ENCODE measurements at places on chromosomes 4 and X.

- DNase-seq: no peak
Observed at GRCh38 chr4:169184686-169185085, 86.1 kb downstream of the SH3RF1 start.

DNA sequence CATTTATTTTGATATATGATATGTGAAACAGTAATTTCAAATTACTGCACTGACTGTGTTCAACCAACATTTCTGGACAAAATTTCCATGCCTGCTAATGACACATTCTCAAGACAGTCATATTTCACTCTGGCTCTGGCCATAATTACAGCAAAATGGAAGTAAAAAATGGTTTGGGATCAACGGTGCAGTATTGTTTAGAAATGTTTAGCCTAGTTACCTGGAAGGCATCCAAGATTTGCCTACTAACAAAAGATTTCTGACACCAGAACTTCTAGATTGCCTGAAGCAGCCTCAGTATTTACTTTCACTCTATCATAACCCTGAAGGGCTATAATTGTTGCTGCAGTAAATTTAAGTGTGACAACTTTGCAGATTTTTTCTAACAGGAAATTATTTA, 416.3 kb downstream of the PCDH10 start:
- DNase-seq: peak; percentile 15

DNA sequence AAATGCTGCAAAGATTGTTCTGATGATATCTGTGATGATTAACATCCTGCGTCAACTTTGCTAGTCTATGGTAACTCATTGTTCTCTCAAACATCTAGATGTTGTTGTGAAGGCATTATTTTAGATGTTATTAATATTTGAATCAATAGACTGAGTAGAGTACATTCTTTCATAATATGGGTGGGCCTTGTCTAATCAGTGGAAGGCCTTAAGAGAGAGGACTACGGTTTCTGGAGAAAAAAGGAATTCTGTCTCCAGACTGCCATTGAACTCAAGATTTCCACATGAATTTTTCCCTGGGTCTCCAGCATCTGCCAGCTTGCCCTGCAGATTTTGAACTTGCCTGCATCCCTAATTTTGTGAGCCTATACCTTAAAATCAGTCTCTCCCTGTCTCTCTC, 2381.1 kb upstream of the AGA start:
- DNase-seq: no peak

DNA sequence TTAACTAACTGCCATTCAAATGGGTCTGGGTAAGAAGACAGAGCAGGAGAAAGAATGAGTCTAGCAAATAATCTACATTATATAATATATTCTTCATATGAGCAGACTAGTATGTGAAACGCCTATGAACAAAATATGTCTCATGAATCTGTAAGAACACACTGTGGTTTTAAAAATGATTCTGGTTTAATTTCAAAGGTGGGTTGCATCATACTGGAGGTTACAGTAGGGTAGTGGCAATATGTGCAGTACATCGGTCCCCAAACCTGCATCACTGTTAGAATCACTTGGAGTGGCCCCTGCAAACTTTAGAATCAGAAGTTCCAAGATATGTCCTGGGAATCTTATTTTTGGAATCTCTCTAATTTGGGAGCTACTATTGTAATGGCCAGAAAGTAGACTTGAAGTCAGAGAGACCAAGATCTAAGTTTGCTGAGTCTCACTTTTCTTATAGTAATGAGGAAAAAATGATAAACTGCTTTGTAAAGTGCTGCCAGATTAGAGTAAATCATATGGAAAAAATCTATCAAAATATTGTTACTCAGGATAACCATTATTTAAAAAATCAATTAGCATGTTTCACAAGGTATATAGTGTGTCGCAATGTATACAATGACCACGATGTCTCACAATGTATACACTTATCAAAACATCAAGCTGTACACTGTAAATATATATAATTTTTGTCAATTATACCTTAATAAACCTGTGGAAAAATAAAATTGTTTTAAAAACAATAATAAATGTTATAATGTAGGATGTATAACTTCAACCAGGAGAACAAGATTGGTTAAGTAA, 37.9 kb upstream of the ARSJ start:
- no peak for DNase-seq

GRCh38 chr4:162610116-162610515, 446.3 kb upstream of the FSTL5 start:
- no peak for DNase-seq

DNA sequence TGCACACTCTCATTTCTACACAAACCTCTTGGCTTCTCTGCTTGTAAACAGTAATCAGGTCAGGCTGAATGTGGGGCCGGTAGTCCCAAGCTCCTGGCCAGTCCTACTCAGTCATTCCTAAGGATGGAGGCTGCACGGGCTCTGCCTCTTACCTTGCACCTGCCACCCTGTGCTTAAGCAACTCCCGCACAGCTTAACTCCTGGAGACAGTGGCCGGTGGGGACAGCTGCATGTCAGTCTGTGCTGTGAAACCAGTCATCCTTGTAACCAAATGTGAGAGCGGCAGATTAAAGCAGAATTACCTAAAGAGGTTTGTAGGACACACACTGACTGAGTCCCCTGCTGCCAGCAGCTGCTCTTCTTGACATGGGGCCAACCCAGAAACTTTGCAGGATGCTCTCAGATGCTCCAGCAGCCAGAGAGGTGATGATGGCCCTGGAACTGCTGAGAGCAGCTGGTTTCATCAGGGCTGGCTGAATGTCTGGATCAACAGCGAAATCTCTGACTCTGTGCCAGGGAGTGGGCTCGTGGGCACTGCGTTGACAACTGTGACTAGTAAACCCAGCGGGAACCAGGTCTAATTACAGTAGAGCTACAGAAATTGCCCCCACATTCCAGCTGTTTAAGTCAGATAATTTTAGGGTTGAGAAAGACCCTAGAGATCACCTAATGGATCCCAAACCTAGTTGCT, 123.7 kb downstream of the ANAPC4 start:
- no peak for DNase-seq

- DNase-seq: no peak
Observed at GRCh38 chr4:90215286-90215685, 88.1 kb downstream of the CCSER1 start.

DNA sequence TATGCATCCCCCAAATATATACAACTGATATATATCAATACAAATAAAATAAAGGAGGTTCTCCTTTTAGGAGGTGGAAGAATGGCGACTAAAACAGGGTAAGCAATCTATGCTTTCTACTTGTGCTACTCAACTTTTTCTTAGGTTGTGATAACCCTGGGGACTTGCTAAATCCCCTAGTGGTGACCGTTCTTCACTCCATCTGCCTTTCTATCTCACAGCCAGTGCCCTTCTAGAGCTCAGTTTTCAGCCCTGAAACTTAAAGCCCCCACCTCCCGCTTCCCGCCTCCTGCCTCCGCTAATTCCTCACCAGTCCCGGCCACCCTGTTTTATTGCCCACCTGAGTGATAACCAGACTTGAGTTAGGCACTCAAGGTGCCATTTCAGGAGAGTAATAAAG, 15.5 kb upstream of the ESX1 start:
- DNase-seq: no peak

All from amniotic stem cell (primary cell).